T-cell (primary cell): ENCODE measurements at places on chromosomes 3 and 15.

- DNase-seq: no peak
Observed at GRCh38 chr3:115616461-115616860, 6.8 kb upstream of the GAP43 start.

DNA sequence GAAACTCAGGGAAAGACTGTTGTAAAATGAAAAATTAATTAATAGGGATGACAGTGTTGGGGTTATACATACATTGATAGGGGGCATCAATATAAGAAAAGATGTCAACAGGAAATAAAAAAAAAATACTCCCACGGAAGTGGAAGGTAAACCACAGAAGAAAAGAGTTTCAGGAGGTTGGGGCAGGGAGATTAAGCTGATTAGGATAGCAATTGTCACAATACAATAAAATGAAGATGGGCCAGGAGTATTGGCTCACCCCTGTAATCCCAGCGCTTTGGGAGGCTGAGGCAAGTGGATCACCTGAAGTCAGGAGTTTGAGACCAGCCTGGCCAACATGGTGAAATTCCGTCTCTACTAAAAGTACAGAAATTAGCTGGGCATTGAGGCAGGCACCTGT is 536.1 kb downstream of the AGBL1 start:
- DNase-seq: no peak

- DNase-seq: no peak
Observed at GRCh38 chr3:130900959-130901358, 7.1 kb downstream of the ATP2C1 start.

DNA sequence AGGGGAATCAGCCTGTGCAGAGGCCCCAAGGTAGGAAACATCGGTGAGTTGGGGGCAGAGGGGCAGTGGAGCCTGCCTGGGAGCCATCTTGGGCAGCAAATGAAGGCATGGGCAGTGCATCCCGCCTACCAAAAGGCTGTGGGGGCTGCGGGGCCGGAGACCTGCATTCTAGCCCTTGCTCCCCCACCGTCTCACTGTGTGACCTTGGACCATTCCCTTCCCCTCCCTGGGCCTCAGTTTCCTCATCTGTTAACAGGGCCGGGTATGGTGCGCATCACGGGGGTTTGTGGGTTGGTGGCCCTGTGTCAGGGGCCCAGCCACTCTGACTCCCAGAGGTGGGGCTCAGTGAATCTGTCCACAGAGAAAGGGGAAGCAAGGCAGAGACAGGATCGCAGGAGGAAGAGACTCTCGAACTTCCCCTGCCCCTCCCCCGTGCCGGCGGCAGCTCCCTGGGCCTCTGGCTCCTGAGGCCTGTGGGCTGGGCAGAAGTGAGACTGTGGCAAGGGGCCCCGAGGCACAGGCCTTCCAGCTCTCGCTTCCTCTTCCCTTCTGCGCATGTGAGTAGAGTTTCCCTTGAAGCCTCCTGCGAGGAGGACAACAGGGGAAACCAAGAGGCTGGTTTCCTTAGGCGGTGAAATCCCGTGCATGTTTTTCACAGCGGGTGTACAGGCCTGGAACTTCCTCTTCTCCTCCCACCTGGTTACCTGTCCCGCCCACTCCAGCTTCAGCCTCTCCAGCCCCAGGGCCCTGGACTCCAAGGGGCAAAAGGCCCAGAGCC is 42.9 kb downstream of the IDH2 start:
- peak; percentile 67 for DNase-seq

GRCh38 chr15:33016405-33017024 is 178.0 kb downstream of the FMN1 start:
- no peak for DNase-seq

- DNase-seq: peak; percentile 11
Observed at GRCh38 chr3:149936812-149937230, 33.9 kb downstream of the PFN2 start.

DNA sequence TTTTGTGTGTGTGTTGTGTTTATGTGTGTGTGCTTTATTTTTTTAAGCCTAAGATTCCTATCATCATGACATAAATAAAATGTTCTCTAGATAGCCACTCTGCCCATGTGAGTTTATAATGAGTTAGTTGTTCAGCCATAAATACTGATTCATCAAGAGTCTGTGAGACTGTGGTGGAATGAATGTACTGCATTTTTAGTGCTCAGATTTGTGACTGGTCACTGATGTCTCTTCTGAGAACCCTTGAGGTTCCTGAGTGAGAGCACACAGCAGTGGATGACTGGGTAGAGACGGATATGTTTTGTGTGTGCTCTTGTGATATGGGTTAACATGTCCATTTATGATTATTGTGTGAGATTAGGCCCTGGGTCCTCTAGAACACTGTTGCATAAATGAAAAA is 51.2 kb downstream of the SETD5 start:
- no peak for DNase-seq

DNA sequence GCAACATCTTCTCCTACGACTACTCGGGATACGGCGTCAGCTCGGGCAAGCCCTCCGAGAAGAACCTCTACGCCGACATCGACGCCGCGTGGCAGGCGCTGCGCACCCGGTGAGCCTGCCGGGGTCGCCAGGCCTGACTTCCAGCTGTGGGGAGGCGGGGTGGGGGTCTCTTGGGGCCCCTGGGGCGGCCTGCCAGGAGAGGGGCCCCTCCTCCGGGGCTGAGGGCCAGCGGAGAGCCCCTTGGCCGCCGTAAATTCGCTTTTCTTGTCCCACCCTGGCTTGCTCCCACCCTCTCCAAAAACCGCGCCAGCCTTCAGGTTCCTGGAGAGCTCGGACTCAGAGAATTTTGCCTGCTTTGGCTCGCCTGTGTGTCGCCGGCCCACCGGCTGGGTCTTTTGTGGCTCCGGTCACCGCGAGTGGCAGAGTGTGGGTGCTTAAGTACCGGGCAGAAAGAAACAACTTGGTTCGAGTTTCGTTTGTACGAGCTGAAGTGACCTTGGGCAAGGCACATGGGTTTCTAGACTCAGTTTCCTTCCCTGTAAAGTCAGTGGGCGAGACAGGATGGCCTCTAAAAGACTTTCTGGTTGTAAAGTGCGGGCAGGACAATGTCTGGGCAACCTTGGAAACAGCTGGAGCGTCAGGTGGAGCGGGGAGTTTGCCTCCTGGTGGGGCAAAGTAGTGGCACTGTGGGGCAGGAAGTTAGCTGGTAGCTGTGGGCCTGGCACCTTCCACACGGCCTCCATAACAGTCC is 976 bp downstream of the ABHD17C start:
- DNase-seq: no peak

- DNase-seq: no peak
Observed at GRCh38 chr15:22951381-22952280, 28.5 kb downstream of the CYFIP1 start.

DNA sequence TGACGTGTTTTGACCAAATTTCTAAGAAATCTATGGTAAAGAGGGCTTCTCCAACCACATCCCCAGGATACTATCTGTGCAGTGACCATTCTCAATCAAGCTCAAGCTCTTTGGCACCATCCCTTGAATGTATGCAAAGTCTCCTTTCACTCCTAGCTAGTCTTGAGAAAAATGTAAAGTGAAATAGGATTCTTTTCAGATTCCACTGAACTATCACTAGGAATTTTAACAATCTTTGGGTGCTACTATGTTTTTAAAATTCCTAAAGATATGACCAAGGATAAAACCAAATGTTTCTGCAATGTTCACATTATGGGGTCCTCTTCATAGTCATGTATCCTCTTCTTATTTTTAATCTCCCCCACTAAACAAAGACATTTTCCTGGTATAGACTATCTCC is 107.8 kb downstream of the TMCO5A start:
- DNase-seq: no peak

- no peak for DNase-seq
Observed at GRCh38 chr3:65955792-65956477, 82.8 kb downstream of the MAGI1 start.

DNA sequence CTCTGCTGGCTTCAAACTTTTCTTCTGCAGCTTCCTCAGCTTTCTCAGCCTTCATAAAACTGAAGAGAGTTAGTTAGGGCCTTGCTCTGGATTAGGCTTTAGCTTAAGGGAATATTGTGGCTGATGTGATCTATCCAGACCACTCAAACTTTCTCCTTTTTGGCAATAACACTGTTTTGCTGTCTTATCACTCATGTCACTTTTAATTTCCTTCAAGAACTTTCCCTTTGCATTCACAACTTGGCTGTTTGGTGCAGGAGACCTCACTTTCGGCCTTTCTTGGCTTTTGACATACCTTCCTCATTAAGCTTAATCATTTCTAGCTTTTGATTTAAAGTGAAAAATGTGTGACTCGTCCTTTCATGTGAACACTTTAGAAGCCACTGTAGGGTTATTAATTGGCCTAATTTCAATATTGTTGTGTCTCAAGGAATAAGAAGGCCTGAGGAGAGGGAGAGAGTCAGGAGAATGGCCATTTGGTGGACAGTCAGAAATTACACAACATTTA is 60.7 kb downstream of the SLC24A1 start:
- DNase-seq: no peak

DNA sequence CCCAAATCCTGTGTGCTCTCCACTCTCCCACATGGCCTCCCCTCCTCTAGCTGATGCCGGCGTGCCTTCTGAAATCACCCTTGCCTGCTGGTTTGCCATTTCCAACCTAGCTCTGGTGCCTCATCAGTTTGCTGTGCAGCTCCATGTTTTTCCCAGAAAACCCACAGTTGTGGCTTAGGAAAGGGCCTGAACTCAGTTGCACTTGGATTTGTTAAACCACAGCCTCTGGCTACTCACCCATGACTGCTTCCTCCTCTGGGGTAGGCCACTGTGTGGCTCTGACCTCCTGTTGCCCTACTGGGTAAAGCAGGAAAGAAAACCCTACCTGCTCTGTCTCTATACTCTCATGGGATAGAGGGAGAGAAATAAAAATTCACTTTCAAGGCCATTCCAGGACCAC is 97.3 kb downstream of the DAPK2 start:
- DNase-seq: no peak

GRCh38 chr3:52721002-52721729 is 15.3 kb downstream of the SPCS1 start:
- DNase-seq: peak; percentile 37

- no peak for DNase-seq
Observed at GRCh38 chr3:52809662-52810377, 15.2 kb downstream of the ITIH3 start.

DNA sequence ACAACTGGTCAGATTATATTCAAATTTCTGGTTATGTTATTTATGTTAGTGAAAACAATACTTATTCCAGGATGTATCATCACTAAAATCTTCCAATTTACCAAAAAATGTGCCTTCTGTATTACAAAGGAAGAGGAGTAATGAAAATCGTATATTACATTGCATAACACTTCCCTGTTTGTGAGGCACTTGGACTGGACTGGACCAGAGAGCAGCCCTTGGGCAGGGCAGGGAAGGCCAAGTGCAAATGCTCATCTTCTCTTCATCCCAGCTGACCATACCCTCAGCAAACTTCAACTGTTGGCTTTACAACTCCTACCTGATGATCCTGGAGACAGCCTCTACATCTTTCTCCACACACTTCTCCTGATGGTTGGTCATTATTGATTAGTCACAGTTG is 285.7 kb upstream of the MME start:
- no peak for DNase-seq

DNA sequence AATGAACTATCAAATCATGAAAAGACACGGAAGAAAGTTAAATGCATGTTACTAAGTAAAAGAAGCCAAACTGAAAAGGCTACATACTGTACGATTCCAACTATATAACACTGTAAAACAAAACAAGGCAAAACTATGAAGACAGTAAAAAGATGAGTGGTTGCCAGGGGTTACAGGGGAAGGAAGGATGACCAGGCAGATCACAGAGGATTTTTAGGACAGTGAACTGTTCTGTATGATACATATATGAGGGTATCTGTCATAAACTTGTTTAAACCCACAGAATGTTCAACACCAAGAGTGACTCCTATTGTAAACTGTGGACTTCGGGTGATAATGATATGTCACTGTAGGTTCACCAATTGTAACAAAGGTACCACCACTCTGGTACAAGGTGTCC is 60.6 kb downstream of the CHSY1 start:
- no peak for DNase-seq

DNA sequence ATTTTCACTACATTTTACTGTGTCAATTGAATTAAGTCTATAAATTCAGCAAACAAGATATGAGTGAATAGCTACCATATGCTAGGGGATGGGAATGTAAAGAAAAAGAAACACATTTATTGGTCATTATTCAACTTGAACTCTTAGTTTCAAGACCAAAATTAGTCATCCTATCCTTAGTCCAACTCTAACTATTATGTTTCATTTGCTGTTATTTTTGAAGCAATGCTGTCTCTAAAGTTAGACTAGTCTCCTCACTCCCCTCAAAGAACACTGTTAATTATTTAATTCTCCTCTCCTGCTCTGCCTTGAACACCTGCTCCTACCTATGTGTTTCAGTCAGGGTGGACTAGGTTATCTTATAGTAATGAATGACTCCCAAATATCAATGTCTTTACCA is 920.9 kb downstream of the TUSC7 start:
- no peak for DNase-seq

DNA sequence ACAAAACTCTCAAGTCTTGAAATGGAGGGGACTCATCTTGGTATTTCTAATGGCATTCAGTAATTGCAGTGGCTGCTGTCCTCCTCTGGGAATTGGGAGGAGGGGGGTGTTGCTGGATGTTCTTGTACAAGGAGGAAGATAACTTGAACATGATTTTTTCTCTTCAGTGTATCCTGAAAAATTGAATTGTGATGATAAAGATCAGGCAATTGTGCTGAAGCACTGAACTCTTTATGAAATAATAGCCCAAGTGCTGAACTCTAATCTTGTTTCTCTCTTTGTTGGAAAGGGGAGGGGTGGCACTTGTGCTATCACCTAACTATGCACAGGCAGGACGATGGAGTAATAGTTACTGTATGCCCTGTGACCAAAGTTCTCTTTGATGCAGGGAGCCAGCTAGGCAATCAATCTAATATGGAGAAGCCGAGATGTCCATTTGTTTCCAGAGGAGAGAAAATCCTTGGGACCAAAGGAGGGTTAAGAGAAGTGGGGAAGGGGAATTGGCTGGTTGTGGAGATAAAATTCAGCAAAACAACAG is 68.1 kb upstream of the ATP2C1 start:
- DNase-seq: no peak

- DNase-seq: no peak
Observed at GRCh38 chr15:71485094-71485693, 325.2 kb upstream of the NR2E3 start.

- no peak for DNase-seq
Observed at GRCh38 chr3:12919205-12919604, 77.8 kb upstream of the RPL32 start.

GRCh38 chr3:30586096-30586805 is 20.1 kb upstream of the TGFBR2 start:
- DNase-seq: no peak

GRCh38 chr3:86563400-86563970 is 427.5 kb downstream of the VGLL3 start:
- DNase-seq: no peak

DNA sequence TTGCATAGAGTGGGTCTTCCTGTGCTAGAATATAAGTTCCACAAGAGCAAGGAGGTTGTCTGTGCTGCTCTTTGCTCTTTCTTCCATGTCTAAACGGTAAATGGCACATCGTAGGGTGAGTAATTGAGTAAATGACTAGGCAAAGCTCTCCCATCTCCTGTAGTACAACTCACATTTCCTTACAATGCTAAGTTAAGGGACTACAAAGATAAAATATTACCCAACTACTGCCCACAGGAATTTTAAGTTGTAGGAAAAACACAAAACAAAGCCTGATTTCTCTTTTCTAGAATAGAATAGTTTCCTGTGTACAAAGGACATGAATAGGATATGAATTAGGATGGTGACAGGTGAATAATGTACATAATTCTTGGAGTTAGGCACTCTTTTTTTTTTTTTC is 19.9 kb upstream of the LRIG1 start:
- no peak for DNase-seq

- DNase-seq: no peak
Observed at GRCh38 chr3:72727172-72727571, 121.1 kb downstream of the SHQ1 start.
